Activated CD8-positive, alpha-beta T cell treated with anti-CD3 and anti-CD28 coated beads for 36 hours (primary cell): ENCODE measurements at places on chromosomes 3 and 15.

- no peak overlapping the region for H3K4me3 ChIP-seq
- H3K27me3 ChIP-seq = no peaks in the 10 kb centered on the region
- DNase-seq = no peak
- no peaks in the 10 kb centered on the region for H3K4me1 ChIP-seq
- H3K36me3 ChIP-seq = no peaks in the 10 kb centered on the region
Measured at GRCh38 chr3:171543759-171544300, 83.6 kb upstream of the TNIK start.

- no peaks in the 10 kb centered on the region for H3K4me1 ChIP-seq
- H3K4me3 ChIP-seq = no peak overlapping the region
- no peak overlapping the region for H3K27ac ChIP-seq
- H3K27me3 ChIP-seq = peaks cover 2% of the 10 kb centered on the region
- no peak for DNase-seq
- no peaks in the 10 kb centered on the region for H3K36me3 ChIP-seq
Measured at GRCh38 chr15:77981281-77982126, 96.0 kb downstream of the TBC1D2B start.

- peaks cover 29% of the 10 kb centered on the region for H3K27me3 ChIP-seq
- no peak for DNase-seq
- H3K4me3 ChIP-seq = no peak overlapping the region
- no peak overlapping the region for H3K27ac ChIP-seq
- no peaks in the 10 kb centered on the region for H3K4me1 ChIP-seq
Measured at GRCh38 chr15:60272623-60273022, 125.2 kb downstream of the ANXA2 start.

GRCh38 chr3:129558772-129559564 is 16.0 kb downstream of the H1-8 start:
- no peaks in the 10 kb centered on the region for H3K36me3 ChIP-seq
- no peak overlapping the region for H3K27ac ChIP-seq
- no peak for DNase-seq
- peaks cover 5% of the 10 kb centered on the region for H3K4me1 ChIP-seq
- H3K4me3 ChIP-seq = no peak overlapping the region
- H3K27me3 ChIP-seq = no peaks in the 10 kb centered on the region

DNA sequence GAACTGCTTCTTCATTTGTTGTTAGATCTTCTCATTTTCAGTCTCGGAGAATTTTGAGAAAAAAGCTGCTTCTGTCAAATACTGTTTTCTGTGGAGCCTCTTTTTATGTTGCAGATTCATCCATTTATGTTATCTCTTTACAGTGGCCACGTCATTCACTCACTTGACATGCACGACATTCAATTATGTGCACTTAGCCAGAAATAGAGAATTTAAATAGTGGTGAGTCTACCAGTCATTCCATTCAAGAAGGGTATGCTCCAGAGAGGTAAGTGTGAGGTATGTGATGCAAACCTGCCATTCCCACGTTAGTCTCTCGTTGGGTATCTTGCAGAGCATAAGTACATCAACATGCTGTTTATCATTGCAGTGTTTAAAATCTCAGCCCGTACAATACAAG is 9.8 kb downstream of the ARPP19 start:
- no peak for DNase-seq
- H3K27me3 ChIP-seq = no peaks in the 10 kb centered on the region
- H3K36me3 ChIP-seq = peaks cover 33% of the 10 kb centered on the region
- peak overlapping the region; percentile 53 for H3K27ac ChIP-seq
- peaks cover 69% of the 10 kb centered on the region for H3K4me1 ChIP-seq

- DNase-seq = no peak
- H3K27ac ChIP-seq = no peak overlapping the region
- H3K27me3 ChIP-seq = no peaks in the 10 kb centered on the region
- H3K4me3 ChIP-seq = no peak overlapping the region
- peaks cover 3% of the 10 kb centered on the region for H3K36me3 ChIP-seq
Measured at GRCh38 chr3:12941495-12942023, 100.2 kb upstream of the RPL32 start.

DNA sequence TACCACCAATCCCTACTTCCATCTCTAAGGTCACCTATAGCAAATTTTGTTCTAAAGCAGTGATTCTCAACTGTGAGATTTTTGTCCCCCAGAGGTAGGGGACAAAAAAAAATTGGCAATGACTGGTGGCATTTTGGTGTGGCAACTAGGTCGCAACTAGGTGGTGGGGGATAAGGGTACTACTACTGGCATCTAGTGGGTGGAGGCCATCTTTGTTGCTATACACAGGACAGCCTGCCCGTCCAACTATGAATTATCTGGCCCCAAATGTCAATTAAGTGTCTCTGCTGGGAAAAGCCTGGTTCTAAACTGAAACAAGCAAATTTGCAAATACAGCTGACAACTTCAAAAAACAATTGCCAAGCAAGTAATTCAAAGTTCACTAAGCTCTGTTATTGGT is 1.4 kb downstream of the MTMR10 start:
- peak; percentile 24 for DNase-seq
- no peaks in the 10 kb centered on the region for H3K27me3 ChIP-seq
- no peak overlapping the region for H3K27ac ChIP-seq
- peaks cover 24% of the 10 kb centered on the region for H3K4me1 ChIP-seq

DNA sequence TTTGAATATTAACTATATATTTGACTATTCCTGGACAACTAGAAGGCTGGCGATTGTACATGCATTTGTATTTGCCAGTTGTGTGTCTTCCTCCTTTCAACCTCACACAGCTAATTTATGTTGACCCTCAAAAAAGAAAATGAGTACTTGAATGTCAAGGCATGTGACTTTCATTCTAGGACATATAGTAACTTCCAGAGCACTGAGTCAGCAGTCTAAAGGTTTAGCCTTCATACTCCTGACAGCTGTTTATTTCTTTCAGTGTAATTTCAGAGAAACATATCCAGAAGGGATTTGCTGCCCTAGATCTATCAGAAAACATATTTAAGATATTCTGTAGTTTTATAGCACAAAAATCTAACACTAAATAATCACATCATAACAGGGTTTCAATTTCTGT is 74.6 kb upstream of the GOLGA8J start:
- H3K27me3 ChIP-seq = no peaks in the 10 kb centered on the region
- no peaks in the 10 kb centered on the region for H3K36me3 ChIP-seq
- H3K4me3 ChIP-seq = no peak overlapping the region
- DNase-seq = no peak
- no peak overlapping the region for H3K27ac ChIP-seq

GRCh38 chr3:17232442-17232841 is 347.7 kb downstream of the PLCL2 start:
- H3K27me3 ChIP-seq = no peaks in the 10 kb centered on the region
- no peaks in the 10 kb centered on the region for H3K36me3 ChIP-seq
- no peak for DNase-seq
- no peak overlapping the region for H3K27ac ChIP-seq
- H3K4me3 ChIP-seq = no peak overlapping the region

DNA sequence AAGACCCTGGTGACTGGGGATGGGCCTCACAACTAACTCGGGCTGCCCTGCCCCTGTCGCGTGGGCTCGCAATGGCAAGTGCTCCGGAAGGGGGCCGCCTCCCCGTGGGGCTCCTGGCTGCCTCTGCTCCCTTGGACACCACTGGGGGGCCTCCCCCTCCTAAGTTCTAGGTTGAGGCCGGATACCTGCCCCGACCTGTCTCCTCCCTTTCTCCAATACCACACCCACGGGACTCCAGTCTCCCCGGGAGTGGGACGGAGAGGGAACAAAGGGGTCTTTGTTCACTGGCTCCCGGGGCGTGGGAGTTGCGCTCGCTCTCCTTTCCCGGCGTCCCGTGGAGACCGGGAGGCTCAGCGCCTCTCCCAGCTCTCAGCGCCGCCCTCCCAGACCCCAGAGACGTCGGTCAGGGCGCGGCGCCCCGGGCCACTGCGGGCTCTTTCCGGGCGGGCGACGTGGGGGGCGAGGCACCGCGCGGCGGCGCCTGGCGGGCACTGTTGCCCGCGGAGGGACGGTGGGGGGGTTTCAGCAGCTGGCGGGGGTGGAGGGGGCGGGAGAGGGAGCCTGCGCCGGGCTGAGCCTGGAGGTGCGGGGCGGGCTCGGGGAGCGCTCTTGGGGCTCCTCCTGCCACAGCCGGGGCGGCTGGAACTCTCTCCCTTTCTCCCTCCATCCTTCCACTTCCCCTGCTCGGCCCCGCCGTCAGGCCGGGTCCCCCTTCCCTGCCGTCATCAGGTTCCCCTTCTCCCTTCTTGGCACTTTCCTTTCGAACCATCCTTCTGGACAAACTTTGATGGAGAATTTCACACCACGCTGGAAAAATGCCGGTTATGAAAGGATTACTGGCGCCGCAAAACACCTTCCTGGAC is at the start of gene KCNH8:
Gene KCNH8, plus strand, starts transcription at position 606 of the 863 bp plus-strand sequence. Its CDS starts 210 bp downstream, at position 816.
- peaks cover 12% of the 10 kb centered on the region for H3K4me1 ChIP-seq
- peak within 1 kb of the TSS; percentile 71 for H3K27ac ChIP-seq
- no peaks in the 10 kb centered on the region for H3K36me3 ChIP-seq
- DNase-seq = peak; percentile 44
- H3K27me3 ChIP-seq = peaks cover 27% of the 10 kb centered on the region
- peak within 1 kb of the TSS; percentile 82 for H3K4me3 ChIP-seq

DNA sequence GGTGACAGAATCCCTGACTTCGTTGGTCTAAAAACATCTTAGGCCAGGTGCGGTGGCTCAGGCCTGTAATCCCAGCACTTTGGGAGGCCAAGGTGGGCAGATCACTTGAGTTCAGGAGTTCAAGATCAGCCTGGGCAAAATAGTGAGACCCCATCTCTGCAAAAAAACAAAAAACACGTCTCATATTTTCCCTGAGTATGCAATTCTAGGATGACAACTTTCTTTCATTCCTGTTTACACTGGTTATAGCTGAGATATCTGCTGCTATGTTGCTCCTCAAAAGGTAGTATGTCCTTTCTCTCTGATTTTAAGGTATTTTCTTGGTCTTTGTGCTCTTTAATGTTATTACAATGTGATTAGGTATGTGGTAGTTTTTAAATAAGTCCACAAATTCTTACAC is 39.3 kb downstream of the PTH1R start:
- H3K36me3 ChIP-seq = peaks cover 59% of the 10 kb centered on the region
- H3K4me1 ChIP-seq = peaks cover 27% of the 10 kb centered on the region
- no peaks in the 10 kb centered on the region for H3K27me3 ChIP-seq
- H3K27ac ChIP-seq = no peak overlapping the region
- H3K4me3 ChIP-seq = no peak overlapping the region
